ENCODE measurements at places on chromosomes 6 and 20.

GRCh38 chr20:35238170-35238569 is 11.7 kb downstream of the MMP24 start:
- no peak for DNase-seq

GRCh38 chr20:57374931-57375651 is 16.1 kb upstream of the RBM38 start:
- DNase-seq, result no peak

DNA sequence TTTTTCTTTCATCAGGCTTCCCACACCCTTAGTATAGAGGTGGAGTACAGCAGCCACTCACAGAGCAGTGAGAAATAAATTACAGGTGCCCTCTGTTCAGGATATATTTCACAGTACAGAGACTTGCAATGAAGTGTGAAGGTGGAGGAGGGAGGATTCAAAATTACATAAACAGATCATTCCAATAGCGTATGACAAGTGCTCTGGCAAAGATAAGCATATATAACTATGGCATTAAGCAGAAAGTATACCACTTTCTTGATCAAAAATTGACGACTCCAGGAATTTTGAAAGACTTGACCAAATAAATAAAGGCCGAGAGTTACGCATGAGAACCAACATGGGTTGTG is 108.7 kb downstream of the GPX5 start:
- DNase-seq, result no peak

DNA sequence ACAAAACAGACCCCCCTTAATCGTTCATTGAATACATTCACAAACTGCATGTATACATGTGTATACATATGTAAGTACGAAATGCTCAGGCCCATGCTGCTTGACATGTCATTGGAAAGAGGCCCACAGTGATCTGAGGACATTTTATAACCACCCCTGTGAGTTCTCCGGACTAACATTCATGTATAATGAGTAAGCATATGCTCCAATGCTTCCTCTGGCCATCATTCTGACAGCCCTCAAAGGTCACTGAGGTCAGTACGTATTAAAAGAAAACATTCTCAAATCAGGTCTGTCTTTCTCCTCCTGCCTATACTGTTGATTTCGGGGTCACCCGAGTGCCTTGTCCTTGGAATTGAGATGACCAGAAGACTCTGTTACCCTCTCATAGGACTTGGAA is 54.9 kb downstream of the TENT5A start:
- DNase-seq, result no peak

- no peak for DNase-seq
Observed at GRCh38 chr20:17059465-17059864, 167.4 kb upstream of the PCSK2 start.

DNA sequence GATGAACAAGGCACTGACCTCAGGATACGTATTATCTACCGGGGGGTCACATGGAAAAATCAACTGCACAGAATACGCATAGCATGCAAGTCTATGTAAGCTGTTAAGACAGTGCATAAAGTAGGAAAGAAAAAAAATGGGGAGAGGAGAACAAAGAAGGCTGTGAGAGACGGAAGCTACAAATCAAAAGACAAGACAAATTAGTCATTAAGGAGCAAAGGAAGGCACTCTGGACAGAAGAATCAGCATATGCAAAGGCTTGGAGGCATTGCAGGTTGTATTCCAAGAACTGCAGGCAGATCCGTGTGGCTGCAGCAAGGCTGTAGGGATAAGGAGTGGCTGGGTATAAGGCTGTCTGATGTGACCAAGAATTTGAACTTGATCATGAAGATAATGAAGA is 89.0 kb downstream of the NRSN1 start:
- DNase-seq, result no peak

- no peak for DNase-seq
Observed at GRCh38 chr6:84242265-84242664, 14.8 kb upstream of the CEP162 start.

DNA sequence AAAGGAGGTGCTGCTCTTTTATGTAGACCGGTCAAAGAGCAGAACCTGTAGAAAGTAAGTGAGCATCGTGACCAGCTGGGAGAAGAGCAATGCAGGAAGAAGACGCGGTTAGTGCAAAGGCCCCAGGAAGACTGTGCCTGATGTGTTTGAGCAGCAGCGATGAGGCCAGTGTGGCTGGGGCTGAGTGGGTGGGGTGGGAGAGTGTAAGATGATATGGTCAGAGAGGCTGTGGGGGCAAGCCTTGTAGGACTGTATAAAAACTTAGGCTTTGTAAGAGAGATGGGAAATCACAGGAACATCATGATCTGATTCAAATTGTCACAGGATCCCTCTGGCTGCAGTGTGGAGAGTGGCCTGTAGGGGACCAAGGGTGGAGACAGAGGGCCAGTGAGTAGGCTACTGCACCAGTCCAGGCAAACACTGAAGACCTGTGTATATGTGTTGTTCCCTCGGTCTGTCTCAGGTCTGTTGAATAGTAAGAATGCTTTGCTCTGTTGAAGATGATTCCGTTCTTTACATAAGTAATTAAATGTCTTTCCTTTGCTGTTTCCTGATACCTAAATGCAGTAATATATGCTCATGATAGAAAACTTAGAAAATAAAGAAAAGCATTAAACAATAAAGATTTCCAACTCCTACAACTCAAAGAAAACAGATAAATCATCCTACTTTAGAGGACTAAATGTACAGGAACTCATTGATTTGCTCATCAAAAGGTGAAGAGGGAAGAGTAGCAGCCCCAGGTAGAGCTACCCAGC is 23.6 kb upstream of the WFDC2 start:
- DNase-seq, result no peak

DNA sequence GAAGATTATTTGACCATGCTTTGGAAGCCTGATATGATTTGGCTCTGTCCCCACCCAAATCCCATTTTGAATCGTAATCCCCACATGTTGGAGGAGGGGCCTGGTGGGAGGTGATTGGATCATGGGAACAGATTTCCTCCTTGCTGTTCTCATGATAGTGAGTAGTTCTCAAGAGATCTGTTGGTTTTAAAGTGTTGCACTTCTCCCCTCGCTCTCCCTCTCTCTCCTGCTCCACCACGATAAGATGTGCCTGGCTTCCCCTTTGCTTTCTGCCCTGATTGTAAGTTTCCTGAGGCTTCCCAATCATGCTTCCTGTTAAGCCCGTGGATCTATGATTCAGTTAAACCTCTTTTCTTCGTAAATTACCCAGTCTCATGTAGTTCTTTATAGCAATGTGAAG is 21.7 kb upstream of the FAM217A start:
- DNase-seq, result no peak

DNA sequence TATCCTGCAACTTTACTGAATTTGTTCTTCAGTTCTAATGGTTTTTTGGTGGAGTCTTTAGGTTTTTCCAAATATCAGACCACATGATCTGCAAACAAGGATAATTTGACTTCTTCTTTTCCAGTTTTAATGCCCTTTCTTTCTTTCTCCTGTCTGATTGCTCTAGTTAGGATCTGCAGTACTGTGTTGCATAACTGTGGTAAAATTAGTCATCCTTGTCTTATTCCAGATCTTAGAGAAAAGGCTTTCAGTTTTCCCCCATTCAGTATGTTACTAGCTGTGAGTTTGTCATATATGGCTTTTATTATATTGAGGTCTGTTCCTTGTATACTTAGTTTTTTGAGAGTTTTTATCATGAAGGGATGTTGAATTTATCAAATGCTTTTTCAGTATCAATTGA is 4.3 kb downstream of the MICA start:
- no peak for DNase-seq

DNA sequence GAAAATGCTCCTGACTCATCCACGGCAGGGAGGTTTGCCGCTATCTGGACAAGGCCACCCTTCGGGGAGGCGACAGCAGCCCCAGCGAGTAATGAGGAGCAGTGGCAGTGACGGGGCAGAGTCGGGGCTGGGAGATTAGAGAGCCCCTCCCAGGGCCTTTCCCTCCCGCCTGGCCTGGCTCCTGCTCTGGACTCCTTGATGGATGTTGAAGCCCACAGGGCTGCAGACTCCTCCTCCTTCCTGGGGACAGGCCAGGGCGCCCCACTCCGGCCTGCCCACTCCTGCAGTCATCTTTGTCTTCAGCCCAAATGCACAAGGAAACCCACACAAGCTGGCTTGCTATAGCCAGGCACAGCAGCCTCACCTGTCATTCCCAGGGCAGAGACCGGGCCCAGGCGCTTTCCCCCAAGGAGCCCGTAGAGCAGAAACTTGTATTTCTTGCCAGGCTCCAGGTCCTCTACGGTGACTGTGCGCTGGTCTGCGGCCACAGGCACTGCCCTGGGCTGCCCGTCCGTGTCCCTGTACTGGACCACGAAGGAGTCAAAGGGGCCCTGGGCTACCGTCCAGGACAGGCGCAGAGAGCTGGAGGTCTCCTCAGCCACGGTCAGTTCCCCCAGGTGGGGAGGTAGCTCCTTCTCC is 7.7 kb downstream of the CYP21A2 start:
- DNase-seq, result no peak

DNA sequence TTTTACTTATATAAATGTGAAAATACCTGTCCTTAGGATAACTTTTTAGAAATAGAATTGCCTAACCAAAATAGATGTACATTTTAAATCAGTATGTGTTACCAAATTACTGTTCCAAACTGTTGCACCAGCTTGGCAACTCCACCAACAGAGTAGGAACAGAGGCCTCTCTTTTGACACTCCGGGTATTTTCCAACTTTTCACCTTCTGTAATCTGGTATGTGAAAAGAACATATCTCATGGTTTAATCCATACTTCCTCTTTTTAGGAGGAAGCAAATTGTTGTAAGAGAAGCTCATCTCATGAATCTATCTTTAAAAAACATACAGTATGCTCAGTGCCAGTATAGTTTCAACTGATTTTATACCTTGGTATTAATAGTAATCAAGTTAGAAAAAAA is 24.9 kb downstream of the RNF144B start:
- DNase-seq, result no peak

DNA sequence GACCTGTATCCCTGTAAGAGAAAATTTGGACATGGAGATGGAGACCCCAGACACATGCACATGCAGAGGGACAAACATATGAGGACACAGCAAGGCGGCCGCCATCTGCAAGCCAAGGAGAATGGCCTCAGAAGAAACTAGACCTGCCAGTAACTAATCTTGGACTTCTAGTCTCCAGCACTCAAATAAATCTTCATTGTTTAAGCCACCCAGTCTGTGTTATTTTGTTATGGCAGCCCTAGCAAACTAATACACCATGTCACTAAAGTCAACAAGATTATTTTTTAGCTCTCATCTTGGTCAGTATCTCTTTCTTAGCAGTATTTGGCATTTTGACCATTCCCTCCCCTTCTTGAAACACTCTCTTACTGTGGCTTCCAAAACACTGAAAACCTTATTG is 26.7 kb downstream of the LATS1 start:
- no peak for DNase-seq

GRCh38 chr20:18288749-18289267 is 481 bp downstream of the ZNF133 start:
- no peak for DNase-seq

DNA sequence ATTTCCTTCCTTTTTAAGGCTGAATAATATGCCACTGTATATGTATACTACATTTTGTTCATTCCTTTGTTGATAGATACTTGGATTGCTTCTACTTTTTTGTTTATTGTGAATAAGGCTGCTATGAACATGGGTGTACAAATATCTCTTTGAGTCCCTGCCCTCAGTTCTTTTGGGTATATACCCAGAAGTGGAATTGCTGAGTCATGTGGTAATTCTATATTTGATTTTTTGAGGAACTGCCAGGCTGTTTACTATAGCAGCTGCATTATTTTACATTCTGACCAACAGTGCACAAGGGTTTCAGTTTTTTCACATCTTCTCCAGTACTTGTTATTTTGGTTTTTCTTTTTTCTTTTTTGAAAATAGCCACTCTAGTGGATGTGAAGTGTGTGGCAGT is 34.1 kb downstream of the CDS2 start:
- DNase-seq, result no peak

DNA sequence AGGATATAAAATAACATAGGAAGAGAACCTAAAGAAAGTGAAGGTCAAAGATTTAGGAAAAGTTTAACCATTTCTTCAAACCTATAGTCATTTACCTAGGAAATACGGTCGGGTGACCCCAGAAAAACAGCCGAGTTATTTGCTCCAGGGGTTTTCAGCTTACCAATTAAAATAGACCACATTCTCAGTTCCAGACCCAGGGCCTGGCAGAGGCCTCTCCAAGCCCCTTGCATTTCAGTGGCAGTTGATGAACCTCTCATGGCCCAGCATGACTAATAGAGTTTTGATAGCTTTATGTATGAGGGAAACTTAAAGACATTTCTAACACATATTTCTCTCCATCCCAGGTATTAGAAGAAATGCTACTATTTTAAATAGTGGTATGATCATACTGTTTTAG is 113.5 kb downstream of the OGFRL1 start:
- no peak for DNase-seq

DNA sequence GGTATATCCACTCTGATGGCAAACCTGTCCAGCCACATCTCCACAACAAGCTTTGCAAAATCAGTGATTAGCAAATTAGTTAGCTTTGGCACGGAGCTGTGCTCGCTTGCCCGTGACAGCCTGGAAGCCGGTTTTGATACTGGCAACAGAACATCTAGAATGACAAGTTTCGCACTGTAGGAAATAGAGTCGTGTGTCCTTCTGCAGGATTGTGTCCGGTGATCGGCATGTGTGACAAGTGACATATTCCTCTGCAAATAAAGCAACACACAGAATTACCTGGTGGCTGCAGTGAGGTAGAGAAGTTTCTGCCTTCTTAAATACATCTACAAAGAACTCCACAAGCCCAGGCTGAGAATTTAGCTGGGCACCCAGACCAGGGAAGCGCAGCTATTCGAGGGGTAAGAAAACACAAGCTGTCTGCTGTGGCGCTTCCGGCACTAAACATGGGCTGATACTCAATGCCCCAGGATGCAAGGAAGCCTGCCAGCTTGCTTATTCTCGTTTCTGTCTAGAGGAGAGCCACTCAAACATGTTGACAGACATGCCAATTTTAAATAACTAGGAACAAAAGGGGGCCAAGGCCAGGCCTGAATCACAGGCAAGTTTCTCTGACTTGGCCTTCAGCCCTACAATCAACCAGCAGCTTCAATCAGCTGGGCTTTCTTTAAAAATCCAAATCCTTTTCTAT is 22.2 kb downstream of the EIF2S2 start:
- no peak for DNase-seq

- DNase-seq, result peak; percentile 81
Observed at GRCh38 chr20:4108495-4109306, 93.3 kb upstream of the RNF24 start.

DNA sequence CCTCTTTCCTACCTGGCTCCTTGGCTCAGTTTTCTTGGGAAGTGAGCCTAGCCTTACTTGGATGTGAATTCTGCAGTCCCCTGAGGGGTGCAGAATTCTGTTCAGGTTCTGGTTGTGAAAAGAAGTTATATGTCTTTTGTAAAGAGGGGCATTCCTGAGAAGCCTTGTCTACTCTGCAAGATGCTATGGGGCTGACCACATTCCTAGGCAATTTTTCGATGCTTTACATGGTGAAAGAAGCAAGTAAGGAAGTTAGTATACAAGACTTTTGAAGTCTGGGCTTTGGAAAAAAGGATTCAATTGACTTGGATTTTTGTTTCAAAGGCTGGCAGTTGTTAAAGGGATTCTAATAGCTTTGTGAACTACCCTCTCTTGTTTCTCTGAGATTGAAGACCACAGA is 167.9 kb upstream of the STMND1 start:
- no peak for DNase-seq

All from NCI-H1694 treated with DMSO at 0.1 percent for 48 hours (cell line).